ENCODE measurements at places on chromosomes 4 and X.
A peak's percentile ranks its signal among the peaks of the same experiment; 100 is the strongest.

DNA sequence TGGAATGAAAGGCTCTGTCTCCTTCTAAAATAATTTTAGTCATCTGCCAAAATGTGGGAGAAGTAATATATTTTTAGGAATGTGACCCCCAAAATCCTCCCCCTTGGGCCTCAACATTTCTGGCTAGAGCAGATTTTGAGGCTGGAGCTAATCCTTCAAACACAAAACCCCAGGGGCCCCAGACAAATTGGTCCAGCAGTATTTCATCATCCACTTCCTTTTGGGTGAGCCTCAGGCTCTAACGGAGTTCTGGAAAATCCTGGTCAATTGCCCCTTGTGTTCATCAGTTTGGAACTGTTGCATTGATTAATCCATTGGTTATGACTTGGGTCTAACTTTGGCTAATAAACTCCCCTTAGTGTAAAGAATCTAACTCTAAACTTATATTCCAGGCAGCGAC, 67.4 kb upstream of the PCDH19 start:
- no peak for DNase-seq

DNA sequence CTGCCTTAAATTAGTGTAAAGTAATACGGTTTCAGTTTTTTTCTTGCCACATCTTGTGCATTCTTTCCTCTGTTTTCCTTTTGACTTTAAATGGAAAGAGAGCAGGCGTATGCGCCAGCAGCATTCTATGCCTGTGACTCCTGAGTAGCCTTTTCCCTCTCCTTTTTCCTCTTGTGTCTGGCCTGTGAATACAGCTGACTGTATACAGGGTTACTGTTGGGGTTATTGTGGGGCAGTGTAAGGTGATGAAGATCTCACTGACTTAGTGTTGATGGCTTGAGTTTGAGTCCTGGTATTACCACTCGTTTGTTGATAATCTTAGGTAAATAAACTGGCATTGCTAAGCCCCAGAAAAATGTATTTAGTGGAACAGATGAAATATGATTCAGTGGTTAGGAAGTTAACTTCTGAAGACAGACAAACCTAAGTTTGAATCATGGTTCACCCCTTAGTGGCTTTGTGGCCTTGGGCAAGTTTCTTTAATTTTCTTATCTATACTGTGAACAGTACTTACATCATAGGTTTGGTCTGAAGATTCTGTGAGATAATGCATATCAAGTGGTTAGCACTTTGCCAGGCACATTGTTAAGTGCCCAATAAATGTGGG, 105.1 kb downstream of the FNIP2 start:
- peak; percentile 28 for DNase-seq

DNA sequence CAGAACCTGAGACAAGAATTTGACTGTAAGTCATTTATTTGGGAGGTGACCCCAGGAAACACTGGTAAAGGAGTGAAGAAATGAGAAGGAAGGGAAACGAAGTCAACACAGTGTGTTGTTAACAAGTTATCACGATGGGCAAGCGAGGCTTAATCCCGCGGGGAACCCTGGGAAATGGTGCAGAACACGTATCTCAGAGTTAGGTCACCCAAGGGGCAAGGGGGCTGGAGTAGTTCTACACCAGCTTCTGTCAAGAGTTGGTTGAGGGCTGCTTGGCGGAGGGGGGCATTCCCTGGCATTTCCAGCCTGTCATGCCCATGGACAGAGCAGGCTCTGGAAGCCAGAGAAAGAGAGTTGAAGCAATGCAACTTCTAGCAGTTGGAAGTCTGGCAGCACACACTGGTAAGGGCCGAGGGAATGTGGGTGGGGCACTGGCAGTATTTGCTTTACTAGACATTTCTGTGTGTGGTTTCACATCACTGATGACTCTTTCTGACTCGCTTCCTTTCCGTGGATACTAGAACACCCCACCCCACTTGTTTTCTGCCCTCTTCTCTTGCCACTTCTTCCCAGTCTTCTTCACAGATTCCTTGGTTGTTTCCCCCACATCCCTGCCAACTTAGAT, 52.2 kb upstream of the ADGRG2 start:
- DNase-seq = no peak

- no peak for DNase-seq
Measured at GRCh38 chr4:100805538-100805937, 287.7 kb upstream of the EMCN start.

DNA sequence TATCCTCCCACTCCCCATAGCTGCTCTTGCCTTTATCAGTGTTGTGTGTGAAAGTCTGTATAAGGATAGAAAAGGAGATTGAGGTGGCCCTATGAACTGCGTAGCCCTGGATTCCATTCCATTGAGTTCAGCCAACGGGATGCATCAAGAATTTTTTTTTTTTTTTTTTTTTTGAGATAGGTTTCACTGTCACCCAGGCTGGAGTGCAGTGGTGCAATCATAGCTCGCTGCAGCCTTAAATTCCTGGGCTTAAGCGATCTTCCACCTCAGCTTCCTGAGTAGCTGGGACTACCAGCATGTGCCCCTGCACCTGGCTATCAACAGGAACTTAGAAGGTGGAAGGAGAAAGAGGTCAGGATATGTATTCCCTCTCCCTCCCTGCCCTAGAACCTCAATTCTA, 187.2 kb upstream of the SPRY1 start:
- no peak for DNase-seq

GRCh38 chr4:2296631-2297601, 35.0 kb upstream of the MXD4 start:
- DNase-seq = no peak

DNA sequence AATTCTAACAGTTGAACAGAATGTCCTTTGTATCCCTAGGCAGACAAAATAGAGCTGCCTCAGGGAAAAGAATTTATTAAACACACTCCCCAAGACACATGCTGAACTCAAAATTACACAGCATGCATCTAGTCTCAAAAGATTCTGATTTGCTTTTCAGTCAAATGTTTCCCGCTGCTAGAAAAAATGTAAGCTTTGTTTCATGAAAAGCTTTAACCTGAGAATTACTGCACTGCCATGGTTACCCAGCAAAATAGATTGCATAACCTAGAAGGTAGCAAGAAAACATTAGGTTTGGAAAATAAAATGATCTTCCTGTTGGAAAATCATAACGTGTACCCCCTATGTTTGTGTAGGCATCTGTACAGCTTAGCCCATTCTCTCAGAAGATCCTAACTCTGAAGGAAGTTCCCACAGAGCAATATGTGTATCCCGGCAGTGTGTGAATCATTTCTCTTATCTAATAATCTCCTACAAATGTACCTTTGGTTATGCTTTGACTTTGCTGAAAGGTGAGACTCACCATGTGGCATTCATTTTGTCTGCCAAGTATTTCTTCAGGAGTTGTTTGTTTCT, 646.9 kb downstream of the STPG2 start:
- peak; percentile 33 for DNase-seq

GRCh38 chrX:53028678-53029077, 19.9 kb upstream of the GPR173 start:
- no peak for DNase-seq

GRCh38 chr4:139227729-139228404, 50.8 kb upstream of the ELF2 start:
- DNase-seq = no peak

DNA sequence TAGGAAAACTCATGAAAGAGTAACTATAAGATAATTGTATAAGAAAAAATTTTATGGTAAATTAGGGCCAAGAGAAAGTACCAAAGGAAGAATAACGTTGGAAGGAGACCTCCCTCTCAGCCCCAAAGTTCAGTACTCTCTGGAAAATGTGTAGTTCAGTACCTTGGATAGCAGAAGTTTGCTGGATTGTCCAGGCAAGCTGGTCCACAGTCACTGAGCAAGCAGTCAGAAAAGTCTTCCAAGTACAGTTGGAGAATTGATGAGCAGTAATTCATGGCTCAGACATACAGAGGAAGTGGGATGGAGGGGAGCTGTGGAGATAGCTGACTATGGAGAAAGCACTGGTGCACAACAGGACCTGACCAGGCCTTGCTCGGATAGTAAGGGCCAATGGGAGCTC, 598.2 kb upstream of the NDST4 start:
- DNase-seq = no peak

- no peak for DNase-seq
Measured at GRCh38 chr4:138097912-138098600, 144.1 kb downstream of the SLC7A11 start.

- DNase-seq = peak; percentile 27
Measured at GRCh38 chr4:912548-913279, 19.4 kb downstream of the GAK start.

GRCh38 chr4:2141022-2141761, 82.1 kb downstream of the NAT8L start:
- no peak for DNase-seq

- no peak for DNase-seq
Measured at GRCh38 chrX:106341823-106342222, 173.7 kb downstream of the PWWP3B start.

DNA sequence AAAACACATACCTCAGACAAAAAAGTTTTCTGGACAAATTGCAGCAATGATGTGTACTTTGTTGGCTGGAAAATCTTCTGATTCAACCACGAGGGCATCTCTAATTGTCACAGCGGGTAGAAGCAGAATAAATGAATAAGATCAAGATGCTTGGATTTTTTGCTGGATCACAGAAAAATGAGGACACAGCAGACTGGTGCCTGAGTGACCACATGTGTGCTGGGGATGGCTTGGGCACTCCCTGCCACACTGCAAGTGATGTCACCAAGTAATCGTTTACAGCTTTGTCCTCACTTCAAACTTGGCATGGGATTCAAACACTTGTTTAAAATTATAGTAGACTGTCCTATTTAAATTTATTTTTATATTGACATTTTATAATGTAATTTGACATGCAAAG, 557.0 kb downstream of the SPRY1 start:
- no peak for DNase-seq

DNA sequence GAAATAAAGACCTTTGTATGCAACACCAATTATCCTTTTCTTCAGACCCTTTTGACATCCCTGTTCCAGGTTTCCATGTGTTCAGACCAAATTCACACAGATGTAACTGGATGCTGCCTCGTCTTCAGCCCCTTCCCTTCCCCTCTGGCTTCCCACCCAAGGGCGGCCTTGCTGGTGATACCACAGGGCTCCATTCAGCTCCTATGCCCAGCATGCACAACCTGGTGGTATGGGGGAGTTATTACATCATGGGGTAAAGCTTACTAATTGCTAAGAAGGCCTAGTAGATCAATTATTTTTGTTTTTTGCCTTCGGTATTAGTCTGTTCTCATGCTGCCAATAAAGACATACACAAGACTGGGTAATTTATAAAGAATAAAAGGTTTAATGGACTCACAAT, 317.0 kb upstream of the CXXC4 start:
- DNase-seq = no peak

GRCh38 chr4:76806346-76806745, 91.6 kb downstream of the SOWAHB start:
- DNase-seq = no peak

- no peak for DNase-seq
Measured at GRCh38 chr4:85854546-85854945, 379.6 kb downstream of the ARHGAP24 start.

DNA sequence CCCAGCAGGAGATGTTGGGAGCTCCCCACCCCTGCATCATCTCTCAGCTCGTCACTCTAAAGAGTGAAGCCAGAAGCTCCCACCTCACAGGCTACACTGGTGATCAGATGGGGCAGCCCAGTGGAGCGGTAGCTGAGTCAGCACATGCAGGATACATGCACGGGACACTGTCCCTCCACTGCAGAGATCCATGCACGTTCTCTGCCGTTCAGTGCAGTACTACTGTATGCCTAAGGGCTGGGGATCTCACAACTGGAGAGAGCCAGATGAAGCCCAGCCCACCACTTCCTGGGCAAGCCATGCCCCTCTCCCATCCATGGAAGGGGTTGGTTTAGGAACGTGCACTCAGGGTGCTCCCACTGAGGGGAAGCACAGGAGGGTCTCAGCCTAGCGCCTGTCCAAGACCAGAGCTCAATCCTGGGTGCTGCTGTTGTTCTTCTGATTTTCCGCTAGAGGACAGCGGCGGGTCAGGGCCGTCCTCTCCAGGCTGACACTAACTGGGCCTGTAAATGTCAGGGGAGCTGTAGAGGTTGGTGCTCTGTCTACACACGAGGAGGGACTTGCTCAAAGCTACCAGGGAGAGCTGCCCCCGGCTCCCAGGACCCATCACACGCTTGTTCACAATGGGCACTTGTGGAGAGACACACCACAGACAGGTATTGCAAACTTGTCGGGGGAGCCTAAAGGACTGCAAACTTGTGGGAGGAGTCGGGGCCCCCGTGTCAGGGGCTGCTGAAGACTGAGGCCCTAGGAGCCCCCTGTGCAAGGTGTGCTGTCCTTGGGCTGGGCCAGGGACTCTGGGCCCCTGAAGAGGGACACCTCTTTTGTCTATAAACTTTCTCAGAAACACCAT, 18.2 kb upstream of the ABLIM2 start:
- DNase-seq = peak; percentile 23

DNA sequence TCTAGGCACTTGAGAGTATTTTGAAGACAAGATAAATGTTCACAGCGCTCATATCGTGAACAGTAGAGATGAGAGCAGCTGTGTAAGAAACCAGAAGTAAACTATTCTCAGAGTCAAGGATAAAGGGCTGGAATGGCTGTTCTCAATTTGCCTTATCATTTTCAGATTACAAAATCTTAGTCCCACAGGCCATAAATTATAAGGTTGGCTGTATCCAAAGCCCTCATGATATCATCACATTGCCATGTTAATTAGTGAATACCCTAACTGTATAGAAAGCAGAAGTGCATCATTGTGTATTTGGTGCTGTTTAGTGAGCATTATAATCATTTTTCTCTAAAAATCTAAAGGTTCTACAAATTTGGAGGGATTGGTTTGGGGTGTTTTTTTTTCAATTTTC, 168.9 kb upstream of the EDNRA start:
- no peak for DNase-seq

- no peak for DNase-seq
Measured at GRCh38 chr4:149956678-149957077, 121.6 kb upstream of the DCLK2 start.

- no peak for DNase-seq
Measured at GRCh38 chr4:150253965-150254630, 175.9 kb downstream of the DCLK2 start.

DNA sequence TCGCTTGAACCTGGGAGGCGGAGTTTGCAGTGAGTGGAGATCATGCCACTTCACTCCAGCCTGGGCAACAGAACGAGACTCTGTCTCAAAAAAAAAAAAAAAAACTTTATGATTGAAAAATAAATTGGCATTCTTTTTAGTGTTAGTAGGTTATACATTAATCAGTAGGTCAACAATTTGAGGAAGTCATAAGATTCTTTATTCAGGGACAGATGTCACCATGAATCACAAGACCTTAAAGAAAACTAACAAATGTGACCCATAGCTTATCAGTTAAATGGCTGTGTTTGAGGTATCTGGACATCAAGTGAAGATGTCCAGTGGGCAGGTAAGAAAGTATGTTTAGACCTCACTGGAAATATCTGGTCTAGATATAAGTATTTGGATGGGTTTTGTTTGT, 9.3 kb upstream of the PRMT9 start:
- no peak for DNase-seq

GRCh38 chrX:101823236-101823635, 108.6 kb downstream of the ZMAT1 start:
- DNase-seq = no peak

GRCh38 chrX:7926501-7926900, 712 bp downstream of the PNPLA4 start:
- no peak for DNase-seq

GRCh38 chr4:46211406-46211805, 87.6 kb upstream of the GABRG1 start:
- DNase-seq = peak; percentile 11

GRCh38 chrX:31969714-31970113, 897.9 kb upstream of the FTHL17 start:
- no peak for DNase-seq
